ENCODE measurements at places on chromosomes 6 and 20. TPM values are rescaled to one million over a fixed set of nuclear protein-coding genes. Genes with fewer than 3 reads are reported as not detected.

Gene GMPR
- total RNA-seq = 6.0 TPM

Gene OR2B6
- total RNA-seq = not detected

Gene HEY2
- not detected for total RNA-seq

Gene PI16
- not detected for total RNA-seq

Gene COX4I2
- not detected for total RNA-seq

Gene C6orf132
- total RNA-seq = 2.5 TPM

Gene RBM24
- 7.9 TPM for total RNA-seq

Gene KHDRBS2
- not detected for total RNA-seq

Gene SNRPB
- total RNA-seq = 1,000 TPM

Gene BEND6
- 0.70 TPM for total RNA-seq

Gene UNC93A
- total RNA-seq = not detected

Gene DEFB124
- total RNA-seq = not detected

Gene ZNF334
- not detected for total RNA-seq

Gene FRK
- 1.3 TPM for total RNA-seq

Gene OPRL1
- 0.97 TPM for total RNA-seq

Gene RIPOR3
- not detected for total RNA-seq

Gene CD93
- not detected for total RNA-seq

Gene HTR1B
- total RNA-seq = 0.19 TPM

Gene SDCBP2
- total RNA-seq = 2.1 TPM

Gene NRSN2
- total RNA-seq = 62.1 TPM

Gene SCRT2
- total RNA-seq = not detected

Gene RGS19
- 19.9 TPM for total RNA-seq
